Dermis blood vessel endothelial cell (primary cell): ENCODE measurements at places on chromosomes 5 and 9. TPM values are rescaled to one million over a fixed set of nuclear protein-coding genes. Genes with fewer than 3 reads are reported as not detected.
A peak's percentile ranks its signal among the peaks of the same experiment; 100 is the strongest.

Gene IQGAP2
- total RNA-seq = 2.4 and 2.7 TPM in 2 replicates

Gene IL13
- not detected in 2 replicates for total RNA-seq

Gene C5orf58
- total RNA-seq = not detected in 2 replicates

- DNase-seq = no peak
Observed at GRCh38 chr5:85814596-85814995, 803.1 kb upstream of the COX7C start.

- DNase-seq = no peak
Observed at GRCh38 chr5:1341863-1342262, 3.0 kb downstream of the CLPTM1L start.

Gene CFAP157
- not detected in 2 replicates for total RNA-seq

DNA sequence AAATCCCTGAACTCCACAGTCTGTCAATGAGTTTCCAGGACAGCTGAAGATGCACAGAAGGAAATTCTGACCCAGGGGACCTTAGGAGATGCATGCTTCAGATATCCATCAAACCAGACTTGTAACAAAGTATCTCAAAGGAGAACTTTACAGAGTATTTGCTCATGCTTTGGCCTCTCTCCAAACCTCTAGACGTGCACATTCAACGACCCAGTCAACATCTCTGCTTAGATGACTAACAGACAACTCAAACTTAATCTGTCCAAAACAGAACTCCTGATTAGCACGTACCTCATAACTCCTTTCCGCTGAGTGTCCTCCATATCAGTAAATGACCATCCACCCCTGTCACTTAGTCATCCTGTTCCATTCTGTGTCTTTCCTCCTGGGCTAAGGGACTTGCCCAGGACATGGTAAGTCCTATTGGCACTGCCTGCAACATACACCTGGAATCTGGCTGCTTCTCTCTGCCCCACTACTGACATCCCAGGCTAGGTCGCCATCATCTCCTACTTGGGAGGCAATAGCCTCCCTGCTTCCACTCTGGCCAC is 107.4 kb downstream of the LMNB1 start:
- DNase-seq = peak; percentile 87

DNA sequence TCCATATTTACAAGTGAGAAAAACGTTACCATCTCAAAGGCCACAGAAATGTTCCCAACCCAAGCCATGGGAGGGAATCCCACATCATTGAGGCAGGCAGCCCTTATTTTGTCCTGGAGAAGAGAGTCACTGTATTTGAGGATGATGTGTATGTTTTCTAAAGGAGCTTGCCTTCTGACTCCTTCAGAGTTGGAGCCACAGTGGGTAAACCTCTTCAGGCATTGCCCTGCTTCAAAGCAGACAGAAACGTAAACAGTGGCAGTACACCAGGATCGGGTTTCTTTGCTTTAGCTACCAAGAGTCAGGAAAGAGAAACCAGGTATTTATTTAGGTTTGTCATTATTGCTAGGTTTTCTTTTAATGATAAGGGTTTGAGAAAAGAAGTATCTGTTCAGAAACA is 45.7 kb downstream of the MUSK start:
- DNase-seq = no peak

Gene BARHL1
- not detected in 2 replicates for total RNA-seq

DNA sequence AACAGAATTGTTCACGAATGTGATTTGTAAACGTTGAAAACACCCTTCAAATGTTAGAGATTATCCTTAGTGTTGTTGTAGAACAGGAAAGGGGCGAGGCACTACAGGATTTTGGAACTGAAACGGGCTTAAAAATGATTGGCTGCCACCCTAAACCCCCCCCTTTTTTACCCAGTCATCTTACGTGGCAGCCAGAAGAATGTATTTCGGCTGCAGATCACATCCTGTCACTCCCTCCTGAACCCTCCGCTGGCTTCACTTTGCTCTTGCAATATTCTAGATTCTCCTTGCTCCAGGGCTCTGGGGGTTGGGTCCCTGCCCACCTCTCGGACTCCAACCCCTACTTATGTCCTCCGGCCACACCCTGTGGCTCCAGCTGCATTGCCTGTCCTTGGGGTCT is 13.9 kb upstream of the UNC5A start:
- no peak for DNase-seq

Gene CDH12
- not detected in 2 replicates for total RNA-seq

- peak; percentile 90 for DNase-seq
Observed at GRCh38 chr9:92634712-92635605, 35.0 kb downstream of the IPPK start.

DNA sequence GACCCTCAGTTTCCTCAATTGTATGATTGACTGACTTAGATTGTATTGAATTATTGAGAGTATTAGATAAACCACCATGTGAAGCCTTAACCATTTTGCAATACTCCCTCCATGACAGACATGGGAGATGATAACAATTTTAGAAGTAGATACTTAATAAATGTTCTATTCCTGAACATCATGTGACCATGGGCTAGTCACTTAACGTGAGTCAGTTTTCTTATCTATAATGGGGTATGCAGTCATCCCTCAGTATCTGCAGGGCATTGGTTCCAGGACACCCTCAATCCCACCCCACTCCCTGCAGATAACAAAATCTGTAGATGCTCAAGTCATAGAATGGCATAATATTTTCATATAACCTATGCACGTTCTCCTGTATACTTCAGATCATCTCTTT is 31.0 kb downstream of the SNX18 start:
- DNase-seq = no peak

- no peak for DNase-seq
Observed at GRCh38 chr5:141051521-141051866, 320 bp downstream of the PCDHB1 start.

- DNase-seq = peak; percentile 32
Observed at GRCh38 chr9:130034570-130034969, 8.4 kb downstream of the FNBP1 start.

DNA sequence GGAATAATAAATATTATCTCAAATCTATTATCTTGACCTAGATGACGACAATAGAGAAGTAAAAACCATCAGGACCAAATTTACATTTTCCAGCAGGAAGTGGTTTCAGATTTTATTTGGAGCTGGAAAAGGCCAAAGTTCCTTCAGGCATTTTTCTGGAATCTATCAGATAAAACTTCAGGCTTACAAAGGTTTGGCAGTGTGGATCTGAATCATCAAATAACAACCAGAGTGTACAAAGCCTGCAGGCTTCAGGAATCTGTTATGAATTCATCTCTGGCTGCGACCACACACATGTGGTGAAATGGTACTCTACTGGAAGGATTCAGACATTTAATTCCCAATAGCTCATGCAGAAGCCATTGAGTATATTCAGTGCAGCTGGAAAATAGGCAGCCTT is 726.4 kb upstream of the GRAMD2B start:
- peak; percentile 2 for DNase-seq

Gene CWC27
- total RNA-seq = 9.7 and 16.3 TPM in 2 replicates

GRCh38 chr5:172385707-172386106 is 68.6 kb downstream of the SH3PXD2B start:
- DNase-seq = no peak

Gene PCDHAC1
- total RNA-seq = under 0.01 and 0.17 TPM in 2 replicates

GRCh38 chr5:12777342-12777741 is 873.1 kb upstream of the CTNND2 start:
- no peak for DNase-seq

DNA sequence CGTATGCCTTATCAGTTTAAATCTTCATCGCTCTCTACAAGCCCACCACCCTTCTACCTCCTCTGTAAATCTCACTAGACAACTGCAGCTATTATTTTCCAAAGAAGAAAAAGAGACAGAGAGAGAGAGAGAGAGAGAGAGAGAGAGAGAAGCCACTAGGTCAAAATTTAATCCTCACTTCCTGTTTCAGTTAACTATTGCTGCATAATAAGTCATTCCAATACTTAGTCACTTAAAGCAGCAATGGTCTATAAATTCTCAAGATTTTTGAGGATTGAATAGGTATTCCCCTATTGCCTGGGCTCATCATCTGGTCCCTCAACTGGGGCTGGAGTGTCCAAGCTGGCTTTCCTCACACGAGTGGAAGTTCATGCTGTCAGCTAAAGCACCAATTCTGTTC is 68.8 kb downstream of the ITGA1 start:
- DNase-seq = no peak

- DNase-seq = peak; percentile 47
Observed at GRCh38 chr9:116156621-116157314, 3.2 kb downstream of the PAPPA start.

DNA sequence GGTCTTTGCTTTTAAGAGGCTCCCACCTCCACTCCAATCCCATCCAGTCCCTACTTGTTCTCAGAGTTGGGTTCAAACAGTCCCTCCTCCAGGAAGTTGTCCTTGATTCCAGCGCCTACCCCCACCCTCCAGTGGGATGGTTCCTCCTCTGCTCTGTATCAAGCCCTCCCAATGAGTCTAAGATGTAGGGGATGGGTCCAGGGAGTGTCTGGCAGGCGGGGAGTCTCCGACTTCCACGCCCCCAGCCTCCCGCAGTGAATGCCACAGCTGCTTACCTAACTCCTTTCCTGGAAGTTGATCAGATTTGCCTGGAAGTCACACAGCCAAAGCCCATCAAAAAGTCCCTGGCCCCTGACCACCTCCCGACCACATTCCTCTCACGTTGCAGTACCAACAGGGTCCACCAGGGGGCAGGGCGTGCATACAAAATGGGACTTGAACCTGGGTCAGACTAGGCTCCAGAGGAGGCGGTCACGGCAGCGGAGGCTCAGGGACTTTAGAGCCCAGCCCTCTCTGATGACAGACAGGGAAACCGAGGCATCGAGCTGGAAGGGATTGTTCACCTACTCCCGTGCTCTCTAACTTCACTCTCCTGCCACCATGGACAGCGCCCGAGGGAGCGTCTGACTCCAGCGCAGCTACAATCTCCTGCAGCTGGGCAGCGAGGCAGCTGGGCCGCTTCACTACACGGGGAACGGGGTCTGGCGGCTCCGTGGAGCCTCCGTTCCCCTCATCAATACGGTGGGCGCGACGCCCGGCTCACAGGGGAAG is 25.0 kb upstream of the TDRD7 start:
- DNase-seq = peak; percentile 76

Gene BHMT2
- total RNA-seq = 5.4 and 18.7 TPM in 2 replicates

- DNase-seq = no peak
Observed at GRCh38 chr9:115261656-115262081, 143.7 kb upstream of the TNC start.
